ENCODE measurements at places on chromosomes 12 and 14.

DNA sequence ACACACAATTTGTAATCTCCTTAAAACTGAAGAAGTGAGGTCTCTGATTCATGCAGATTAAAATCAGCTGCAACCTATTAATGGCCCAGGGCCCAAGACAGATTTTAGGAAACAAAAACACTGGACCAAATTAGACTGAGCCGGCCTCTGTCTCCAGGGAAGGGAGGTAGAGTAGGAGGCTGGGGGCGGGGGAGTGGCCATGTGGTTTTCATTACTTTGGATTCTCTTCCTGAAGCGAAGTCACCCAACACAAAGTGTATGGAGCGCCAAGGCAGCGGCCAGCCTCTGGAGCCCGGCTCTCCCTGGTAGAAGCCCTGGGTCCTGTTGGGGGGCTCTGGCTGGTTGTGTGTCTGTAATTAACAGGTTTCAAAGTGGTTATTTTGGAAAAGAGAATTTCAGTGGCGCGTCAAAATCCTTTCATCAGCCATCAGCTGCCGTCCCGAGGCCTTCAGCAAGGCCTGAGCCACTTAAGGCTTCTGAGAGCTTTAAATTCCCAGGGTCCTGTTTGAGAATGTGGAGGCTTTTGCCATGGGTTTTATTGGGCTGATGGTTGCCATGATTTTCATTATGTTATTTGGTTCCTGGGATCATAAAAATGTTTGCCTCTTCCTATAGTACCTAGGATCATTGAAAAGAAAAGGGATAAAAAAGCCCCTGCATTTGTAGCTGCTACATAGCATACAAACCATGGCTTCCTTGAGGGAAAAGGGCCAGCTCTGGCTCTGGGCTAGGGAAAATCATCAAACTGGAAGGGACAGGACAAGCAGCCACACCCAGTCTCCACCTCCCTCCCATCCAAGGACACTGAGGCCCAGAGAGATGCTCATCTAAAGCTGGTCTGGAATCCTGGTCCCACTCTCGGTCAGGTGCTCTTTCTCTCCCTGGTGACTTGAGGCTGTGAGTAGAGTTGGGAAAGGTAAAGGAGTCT is 282.4 kb downstream of the ZFP36L1 start:
- no peak for DNase-seq

- DNase-seq, result no peak
These were observed 34.7 kb upstream of the C12orf42 start for GRCh38 chr12:103530307-103531066.

- no peak for DNase-seq
These were observed 485.9 kb downstream of the APAF1 start for GRCh38 chr12:99130808-99131553.

GRCh38 chr14:92898566-92899131 is 24.3 kb upstream of the CHGA start:
- no peak for DNase-seq

DNA sequence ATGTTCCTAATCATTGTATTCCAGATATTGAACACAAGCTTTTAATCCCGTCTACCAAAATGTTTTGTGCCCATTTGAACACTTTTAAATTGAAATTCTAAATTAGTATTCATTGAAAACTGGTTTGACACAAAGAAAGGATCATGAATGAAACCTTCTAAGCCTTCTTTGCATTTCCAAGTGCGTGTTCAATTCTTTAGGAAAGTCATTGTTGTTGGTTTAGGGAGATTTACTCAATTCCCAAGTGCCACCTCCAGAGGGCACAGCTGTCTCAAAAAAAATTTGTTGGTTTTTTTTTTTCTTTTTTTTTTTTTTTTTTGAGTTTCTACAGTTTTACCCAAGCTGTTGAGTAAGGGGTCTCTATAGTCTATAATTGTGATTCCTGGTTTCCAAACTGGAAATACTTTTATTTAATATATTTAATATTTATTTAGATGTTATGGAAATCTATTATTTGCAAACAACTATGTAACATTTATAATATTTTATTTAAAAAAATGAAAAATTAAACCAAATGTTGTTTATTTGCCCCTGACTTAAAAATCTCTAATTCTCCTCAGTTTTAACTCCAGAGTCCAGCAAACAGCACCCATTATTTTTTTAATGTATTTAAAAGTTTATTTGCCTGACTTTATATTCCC is 79.9 kb downstream of the NEDD1 start:
- DNase-seq, result no peak

GRCh38 chr14:93269341-93270068 is 62.4 kb downstream of the UBR7 start:
- no peak for DNase-seq

- DNase-seq, result no peak
These were observed 36.0 kb downstream of the SPTLC2 start for GRCh38 chr14:77580477-77580876.

GRCh38 chr14:99249389-99249788 is 22.6 kb downstream of the BCL11B start:
- DNase-seq, result no peak

DNA sequence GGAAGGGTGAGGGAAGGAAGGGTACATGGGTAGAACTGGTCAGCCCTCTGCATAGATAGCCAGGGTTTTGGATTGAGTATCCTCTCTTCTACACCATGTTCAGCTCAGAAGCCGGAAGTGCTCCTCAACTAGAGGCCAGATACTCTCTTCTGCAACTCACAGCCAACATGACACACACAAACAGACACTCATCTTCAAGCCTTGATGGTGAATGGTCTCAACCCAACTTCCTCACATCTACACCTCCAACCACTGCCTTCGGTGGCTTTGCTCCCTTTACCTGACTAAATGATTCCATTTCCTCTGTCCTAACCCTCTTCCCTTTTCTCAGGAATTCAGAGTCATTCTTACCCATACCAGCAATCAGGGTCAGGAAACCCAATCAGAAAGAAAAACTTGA is 7.6 kb upstream of the FKBP11 start:
- no peak for DNase-seq

DNA sequence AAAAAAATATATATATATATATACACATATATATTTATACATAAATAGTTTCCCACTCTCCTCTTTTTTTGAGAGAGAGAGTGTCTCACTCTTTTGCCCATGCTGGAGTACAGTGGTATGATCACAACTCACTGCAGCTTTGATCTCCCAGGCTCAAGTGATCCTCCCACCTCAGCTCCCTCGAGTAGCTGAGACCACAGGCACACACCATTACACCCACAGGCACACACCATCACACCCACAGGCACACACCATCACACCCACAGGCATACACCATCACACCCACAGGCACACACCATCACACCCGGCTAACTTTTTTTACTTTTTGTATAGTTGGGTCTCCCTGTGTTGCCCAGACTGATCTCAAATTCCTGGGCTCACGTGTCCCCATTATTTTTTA is 14.1 kb upstream of the GAPDH start:
- no peak for DNase-seq

GRCh38 chr14:105488781-105489541 is 2.1 kb upstream of the TEDC1 start:
- DNase-seq, result no peak

DNA sequence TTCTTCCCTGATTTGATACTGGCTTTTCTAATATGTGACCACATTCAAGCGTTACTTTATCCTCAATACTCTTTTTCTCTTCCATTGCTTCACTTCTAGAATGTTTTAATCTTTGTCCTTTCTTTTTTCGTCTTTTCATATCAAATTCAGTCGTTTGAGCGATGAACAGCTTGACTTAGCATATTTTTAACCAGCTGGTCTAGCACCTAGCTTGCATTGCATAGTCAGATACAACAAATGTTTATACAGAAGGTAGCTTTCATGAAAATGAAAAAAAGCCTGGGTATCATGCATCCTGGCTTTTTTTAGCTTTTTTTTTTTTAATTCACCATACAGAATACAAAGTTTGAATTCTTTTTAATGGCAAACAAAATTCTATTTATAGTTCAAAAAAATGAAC is 1.2 kb downstream of the SOX5 start:
- no peak for DNase-seq

- no peak for DNase-seq
These were observed 67.9 kb upstream of the PDZRN4 start for GRCh38 chr12:41120211-41120610.

DNA sequence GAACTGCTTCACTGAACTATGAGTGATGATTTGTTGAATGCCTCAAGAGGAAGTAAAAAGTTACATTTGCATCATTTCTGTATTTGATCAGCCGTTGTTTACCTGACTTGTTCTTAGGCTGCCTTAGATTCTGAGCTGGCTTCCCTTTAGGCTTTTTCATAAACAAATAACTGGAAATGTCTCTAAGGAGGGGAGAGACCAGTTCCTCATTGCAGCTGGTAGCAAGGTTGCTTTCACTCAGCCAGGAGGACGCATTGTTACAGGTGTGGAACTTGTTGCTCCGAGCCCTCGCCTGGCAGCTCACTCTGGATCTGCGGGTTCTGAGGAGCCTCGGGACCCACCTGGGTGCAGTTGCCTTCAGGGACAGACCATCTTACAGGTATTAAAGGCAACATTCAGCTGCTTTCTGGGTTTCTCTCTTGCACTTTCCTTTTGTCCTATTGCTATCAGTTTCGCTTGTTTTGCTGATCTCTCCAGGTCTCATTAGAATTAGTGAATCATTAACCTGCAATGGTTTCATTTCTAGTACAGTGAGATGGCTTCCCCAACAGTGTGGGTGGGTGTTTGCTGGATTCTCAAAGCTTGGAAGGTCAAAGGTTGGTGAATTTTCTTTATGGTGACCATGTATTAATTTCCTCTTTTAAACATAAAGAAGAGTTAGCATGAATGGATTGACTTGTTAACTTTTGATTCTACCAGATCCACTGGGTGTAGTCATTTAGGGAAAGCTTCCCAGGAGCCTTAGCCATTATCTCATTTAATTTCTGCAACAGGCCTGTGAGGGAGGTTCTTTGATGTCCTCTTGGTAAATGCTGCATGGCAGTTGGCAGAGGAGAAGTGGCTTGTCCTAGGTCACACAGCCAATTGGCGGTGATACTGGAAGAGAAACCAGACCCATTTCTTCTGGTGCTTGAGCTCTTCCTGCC is at the start of gene PLEKHG7:
TSS of gene PLEKHG7 (plus strand) at position 236 of the 926 bp plus-strand sequence. CDS start 3,643 bp downstream, outside the sequence.
- DNase-seq, result no peak

- DNase-seq, result no peak
These were observed 164.1 kb downstream of the SRGAP1 start for GRCh38 chr12:64008596-64008995.

- no peak for DNase-seq
These were observed 34.8 kb downstream of the MEG3 start for GRCh38 chr14:100860556-100861187.

GRCh38 chr14:97916669-97917568 is 1119.7 kb downstream of the VRK1 start:
- DNase-seq, result no peak

- no peak for DNase-seq
These were observed 11.4 kb upstream of the RNF34 start for GRCh38 chr12:121388421-121388981.

GRCh38 chr14:102949062-102949800 is 26.8 kb downstream of the AMN start:
- peak; percentile 32 for DNase-seq

GRCh38 chr12:68294251-68294650 is 37.9 kb downstream of the MDM1 start:
- DNase-seq, result no peak

DNA sequence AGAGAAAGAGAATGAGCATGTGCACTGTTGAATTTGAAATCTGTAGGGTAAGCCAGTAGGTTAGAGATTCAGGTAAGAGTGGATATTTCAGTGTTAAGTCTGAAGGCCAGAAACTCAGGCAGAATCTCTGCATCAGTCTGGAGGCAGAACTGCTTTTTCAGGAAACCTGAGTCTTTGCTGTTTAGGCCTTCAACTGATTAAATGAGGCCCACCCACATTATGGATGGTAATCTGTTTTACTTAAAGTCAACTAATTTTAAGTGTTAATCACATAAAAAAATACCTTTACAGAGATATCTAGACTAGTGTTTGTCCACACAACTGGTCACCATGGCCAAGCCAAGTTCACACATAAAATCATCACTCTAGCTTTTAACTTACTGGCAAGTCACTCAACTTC is 205.0 kb upstream of the DDHD1 start:
- DNase-seq, result no peak

- DNase-seq, result no peak
These were observed 1.0 kb downstream of the PPP1R36 start for GRCh38 chr14:64550621-64551333.

DNA sequence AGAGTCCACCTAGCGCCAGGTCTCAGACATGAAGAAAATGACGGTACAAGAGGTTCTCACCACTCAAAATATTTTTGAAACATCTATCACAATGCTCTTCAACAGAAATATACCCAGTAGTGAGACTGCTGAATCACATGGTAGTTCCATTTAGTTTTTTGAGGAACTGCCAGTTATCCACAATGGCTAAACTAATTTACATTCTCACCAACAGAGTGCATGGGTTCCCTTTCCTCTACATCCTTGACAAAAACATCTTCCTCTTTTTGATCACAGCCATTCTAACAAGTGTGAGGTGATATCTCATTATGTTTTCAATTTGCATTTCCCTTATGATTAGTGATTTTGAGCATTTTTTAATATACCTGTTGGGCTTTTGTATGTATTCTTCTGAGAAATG is 5.7 kb upstream of the GPR65 start:
- DNase-seq, result no peak

DNA sequence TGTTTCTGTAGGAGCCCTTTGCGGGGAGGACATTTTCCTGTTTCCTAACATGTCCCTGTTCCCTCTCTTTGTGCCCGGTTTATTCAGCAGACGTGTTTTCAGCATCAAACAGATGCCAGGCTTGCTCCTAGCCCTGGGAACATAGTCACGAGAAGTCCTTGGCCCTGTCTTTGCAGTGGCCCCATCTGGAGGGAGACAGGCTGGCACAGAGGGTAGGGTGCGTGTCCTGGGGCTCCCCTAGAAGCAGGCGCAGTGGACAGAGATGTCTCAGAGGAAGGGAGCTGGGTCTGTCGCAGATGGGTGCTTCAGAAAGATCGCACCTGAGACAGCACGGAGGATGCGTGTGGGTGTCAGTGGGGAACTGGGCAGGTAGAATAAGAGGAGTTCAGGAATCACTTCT is 75.0 kb upstream of the DYNC1H1 start:
- no peak for DNase-seq

DNA sequence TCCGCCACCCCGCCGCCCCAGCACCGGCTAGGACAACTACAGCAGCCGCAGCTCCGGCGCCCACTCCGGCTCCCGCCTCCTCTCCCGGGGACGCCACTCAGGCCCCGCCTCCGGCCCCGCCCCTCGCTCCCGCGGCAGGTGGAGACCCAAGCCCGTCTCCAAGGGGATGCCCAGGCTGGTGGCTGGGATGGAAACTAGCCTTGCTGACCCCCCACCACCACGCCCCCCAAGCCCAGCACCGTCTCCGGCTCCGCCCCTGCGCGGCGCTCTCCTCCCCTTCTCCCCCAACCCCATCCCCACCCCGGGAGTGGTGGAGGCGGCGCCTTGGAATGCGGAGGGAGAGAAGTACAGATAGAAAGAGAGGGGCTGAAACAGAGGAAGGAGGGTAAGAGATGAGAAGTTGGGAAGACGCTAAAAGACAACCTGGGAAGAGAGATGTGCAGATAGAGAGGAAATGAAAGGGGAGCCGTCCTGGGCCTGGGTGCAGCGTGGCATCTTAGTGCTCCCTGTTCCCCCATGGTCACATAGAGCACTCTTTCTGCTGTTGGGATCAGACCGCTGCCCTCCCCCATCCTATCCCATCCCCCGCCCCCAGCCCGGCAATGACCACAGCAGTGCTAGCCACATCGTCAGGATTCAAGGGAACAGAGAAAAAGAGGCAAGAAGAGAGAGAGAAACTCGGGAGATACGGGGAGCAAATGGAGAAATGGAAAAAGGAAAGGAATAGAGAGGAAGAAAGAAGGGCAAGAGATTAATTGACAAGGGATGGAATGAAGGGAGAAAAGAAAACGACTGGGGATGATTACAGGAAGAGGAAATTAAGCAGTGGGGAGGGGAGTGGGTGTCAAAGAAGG is at the start of gene ITGA7:
TSS of gene ITGA7 (minus strand) at position 64 of the 854 bp plus-strand sequence. CDS start 222 bp downstream, outside the sequence.
- DNase-seq, result peak; percentile 70
